Nucleus accumbens (tissue), 56 donors: ENCODE measurements at places on chromosomes 6 and 20.

- DNase-seq: no peak
These were observed 38.7 kb downstream of the ZBTB2 start for GRCh38 chr6:151352410-151353396.

- DNase-seq: no peak
These were observed 68.1 kb downstream of the PHF20 start for GRCh38 chr20:35839904-35840303.

GRCh38 chr6:127980996-127981395 is 80.1 kb upstream of the THEMIS start:
- DNase-seq: no peak

GRCh38 chr6:169828176-169828575 is 76.8 kb downstream of the ERMARD start:
- no peak for DNase-seq

DNA sequence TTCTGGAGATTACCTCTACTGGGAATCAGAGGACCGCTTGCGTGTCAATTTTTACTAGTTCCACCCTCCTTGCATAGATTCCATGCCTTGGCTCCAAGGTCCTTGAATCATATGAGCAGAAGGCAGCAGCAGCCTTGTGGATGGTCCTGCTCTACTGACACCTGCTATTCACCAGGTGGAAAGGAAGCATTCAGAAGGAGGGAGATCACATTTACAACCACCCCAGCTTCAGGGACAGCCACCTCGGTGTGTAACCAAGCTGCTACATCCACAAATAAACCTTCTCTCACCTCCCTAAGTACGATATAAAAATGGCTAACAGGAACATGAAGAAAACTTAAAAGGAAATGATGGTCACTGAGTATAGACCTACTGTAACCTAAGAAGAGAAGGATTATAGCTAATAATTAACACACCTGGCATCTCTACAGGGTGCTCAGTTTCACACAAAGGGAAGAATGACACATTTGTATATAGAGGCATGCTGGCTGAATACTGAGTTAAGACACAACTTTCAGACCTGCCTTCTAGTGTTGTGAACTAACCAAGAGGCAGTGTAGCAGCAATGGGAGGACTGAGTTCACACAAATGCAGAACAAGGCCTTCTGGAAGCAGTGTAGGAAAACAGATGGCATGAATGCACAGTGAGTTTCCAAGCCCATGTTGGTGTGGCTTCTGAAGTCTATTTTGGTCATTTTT is 46.3 kb upstream of the SRPK1 start:
- no peak for DNase-seq

- no peak for DNase-seq
These were observed 226.8 kb downstream of the EYA4 start for GRCh38 chr6:133467982-133468380.

DNA sequence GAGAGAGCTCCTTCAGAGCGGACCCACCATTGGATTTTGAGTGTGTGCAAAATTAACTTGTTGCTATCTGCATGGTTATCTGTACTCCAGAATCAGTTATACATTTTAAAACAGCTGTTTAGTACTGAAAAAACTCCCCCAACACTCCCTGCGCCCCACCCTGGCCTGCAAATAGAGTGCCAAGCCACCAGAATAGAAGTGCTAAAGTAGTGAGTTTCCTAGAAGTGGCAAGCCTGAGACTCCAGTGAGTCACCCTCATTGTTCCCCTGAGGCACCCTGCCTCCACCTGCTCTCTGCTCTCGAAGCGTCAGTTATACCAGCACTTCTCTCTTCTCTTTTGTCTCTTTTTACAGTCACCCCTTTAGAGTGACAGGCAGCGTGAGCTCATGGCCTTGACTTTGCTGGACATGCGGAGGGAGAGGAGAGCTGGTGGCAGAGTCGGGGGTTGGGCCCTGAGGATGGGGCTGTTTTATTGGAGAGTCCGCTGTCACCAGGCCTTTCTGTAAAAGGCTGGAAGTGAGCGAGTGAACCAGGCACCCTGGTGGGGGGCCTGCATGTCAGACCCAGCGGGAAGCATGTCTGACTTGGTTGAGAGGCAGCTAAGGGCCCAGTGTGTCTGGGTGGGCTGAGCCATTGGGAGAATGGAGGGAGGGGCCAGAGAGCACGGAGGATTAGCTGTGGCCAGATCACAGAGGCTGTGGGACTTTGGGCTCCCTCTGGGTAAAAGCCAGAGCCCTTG is 10.4 kb downstream of the IGF2R start:
- peak; percentile 40 for DNase-seq

GRCh38 chr6:46734867-46735719 is at the start of gene PLA2G7:
PLA2G7 (minus strand) TSS chr6:46735375; CDS start chr6:46722891, 12,484 bp downstream.
- DNase-seq: peak; percentile 51

DNA sequence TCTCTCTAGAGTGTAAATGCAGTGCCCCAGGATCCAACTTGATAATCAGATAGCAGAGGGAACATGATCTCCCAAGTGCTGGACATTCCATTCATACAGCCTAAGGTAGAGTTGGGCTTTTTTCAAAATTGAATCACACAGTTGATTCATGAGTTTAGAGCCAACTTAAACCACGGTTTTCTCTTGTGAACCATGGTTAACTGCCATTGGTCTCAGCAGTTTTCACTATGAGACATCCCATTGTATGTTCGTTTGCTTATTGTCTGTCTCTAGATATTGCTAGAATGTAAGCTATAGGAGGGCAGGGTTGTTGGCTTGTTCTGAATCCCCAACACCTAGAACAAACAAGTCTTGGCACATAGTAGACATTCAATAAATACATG is 37.2 kb upstream of the TAF8 start:
- DNase-seq: no peak

DNA sequence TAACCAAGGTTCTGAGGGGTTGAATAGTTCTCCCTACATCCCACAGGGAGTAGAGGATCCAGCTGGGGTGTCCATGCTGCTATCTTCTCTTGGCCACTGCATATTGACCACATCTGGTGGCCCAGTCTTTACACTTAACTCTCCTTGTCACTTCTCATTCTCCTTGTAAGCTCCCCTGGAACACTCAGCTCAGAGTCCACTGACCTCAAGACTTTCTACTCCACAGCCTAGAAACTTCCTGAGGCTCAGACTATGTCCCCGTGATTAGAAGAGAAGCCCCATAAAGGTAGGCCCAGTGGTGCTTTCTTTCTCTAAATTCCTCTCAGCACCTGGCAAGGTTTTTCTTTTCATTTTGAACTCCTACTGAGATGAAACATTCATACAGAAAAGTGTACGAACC is 13.3 kb upstream of the ZFAND3 start:
- no peak for DNase-seq

DNA sequence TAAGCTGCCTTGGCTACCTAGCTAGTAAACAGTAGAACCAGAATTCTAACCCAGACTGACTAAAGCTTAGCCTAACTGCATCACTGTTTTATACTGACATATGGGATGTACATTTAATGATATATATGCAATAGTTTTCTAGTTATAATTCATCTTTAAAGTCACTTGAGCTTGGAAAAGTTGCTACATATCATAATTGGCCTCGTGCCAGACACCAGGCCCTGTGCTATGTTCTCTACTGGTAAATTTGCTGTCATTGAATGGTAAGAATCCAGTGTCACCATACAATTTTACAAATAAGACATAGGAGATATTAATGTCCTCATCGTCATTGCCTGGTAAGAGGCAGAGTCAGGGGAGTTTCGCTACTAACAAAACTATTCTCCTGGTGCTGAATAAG is 396.8 kb downstream of the CDKAL1 start:
- DNase-seq: no peak

DNA sequence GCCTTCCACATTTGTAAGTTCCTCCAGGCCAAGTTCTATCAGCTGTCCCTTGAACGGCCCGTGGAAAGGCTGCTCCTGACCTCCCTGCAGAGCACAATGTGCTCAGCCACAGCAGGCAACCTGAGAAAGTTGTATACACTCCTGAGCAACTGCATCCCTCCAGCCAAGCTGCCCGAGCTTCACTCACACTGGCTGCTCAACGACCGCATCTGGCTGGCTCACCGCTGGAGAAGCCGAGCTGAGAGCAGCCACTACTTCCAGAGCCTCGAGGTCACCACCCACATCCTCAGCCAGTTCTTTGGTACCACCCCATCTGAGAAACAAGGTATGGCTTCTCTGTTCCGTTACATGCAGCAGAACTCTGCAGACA is 2.1 kb downstream of the ZSWIM1 start:
- DNase-seq: no peak

DNA sequence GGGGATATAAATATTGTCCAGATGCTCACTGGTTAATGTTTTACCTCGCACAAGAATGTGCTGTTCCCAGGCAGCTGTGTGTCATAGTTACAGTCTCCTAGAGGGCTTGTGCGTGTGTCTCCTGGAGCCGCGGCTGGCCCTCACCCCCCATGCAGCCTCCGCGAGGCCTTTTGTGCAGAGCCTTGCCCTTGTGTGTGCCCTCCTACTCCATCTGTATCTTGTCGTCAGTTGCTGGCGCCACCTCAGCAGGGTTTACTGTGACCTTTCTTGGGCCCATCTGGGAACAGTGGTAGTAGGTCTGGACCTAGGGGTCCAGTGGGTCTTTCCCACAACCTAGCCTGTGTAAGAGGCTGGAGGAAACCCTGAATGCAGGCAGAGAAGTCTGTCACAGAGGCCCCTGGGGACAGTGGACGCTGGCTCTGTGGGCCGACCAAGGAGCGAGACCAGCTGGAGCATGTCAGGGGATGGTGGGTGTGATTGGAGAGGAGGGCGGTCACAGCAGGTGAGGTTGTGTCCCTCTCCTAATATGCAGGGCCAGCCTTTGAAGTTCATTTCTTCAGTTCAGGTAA is 35.2 kb downstream of the PPP1R14C start:
- DNase-seq: no peak

DNA sequence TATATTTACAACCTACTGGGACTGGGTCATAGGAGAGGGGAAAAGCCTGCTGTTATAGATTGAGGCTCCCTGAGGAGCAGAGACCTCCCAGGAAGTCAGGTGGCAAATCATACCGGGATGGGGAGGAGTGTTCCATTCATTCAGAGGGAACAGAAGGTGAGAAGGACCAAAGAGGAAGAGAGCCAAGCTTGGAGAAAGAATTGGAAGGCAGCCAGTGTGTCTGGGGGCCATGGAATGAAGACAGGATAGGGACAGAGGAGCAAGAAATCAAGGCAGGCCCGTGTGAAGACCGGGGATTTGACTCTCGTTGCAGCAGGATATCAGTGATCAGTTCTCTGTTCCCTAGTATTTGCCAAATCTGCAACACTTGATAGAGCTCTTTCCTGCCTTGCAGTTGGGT is 5.7 kb upstream of the ZNF217 start:
- no peak for DNase-seq

DNA sequence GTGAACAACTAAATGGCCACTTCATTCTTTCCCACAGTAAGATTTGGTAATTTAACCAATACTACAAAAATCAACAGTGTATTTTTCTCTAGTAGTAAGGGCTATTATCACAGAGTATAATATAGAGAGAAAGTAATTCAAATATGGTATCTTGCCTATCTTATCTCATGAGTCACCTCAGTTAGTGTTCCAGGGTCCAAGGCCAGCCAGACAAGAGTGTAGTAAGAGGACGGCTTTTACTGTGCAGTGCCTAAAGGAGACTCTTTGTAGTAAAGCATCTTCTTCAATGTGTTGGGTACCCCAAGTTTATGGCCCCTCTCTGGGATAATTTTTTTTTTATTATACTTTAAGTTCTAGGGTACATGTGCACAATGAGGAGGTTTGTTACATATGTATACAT is 607.4 kb downstream of the PKHD1 start:
- no peak for DNase-seq

GRCh38 chr6:148548065-148548748 is 198.6 kb upstream of the UST start:
- no peak for DNase-seq

DNA sequence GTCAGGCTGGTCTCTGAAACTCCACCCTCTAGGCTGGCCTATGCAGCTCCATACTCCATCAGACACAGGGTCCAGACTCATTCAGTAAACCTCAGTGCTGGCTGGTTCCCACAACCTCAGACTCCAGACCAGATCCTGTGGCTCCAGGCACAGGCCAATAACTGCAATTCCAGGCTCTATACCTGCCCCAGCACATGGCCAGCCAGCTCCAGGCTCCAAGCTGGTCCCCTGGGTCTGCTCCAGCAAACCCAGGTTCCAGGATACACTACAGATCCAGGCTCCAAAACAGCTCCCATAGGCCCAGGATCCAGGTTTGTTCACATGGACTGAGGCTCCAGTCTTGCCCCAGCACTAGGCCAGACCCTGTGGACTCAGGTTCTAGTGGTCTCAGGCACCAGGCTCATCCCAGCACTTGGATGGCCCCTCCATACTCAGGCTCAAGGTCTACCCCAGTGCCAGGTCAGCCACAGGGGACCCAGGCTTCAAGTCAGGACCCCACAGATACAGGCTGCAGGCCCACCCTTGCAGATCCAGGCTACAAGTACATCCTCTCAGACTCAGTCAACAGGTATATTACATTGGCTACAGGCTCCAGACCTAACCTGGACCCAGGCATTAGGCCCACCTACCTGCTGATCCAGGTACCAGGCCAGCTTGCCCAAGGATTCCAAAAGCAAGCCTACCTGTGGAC is 117.6 kb upstream of the TMEM170B start:
- DNase-seq: no peak

- no peak for DNase-seq
These were observed 40.1 kb downstream of the CDH22 start for GRCh38 chr20:46268131-46268614.

DNA sequence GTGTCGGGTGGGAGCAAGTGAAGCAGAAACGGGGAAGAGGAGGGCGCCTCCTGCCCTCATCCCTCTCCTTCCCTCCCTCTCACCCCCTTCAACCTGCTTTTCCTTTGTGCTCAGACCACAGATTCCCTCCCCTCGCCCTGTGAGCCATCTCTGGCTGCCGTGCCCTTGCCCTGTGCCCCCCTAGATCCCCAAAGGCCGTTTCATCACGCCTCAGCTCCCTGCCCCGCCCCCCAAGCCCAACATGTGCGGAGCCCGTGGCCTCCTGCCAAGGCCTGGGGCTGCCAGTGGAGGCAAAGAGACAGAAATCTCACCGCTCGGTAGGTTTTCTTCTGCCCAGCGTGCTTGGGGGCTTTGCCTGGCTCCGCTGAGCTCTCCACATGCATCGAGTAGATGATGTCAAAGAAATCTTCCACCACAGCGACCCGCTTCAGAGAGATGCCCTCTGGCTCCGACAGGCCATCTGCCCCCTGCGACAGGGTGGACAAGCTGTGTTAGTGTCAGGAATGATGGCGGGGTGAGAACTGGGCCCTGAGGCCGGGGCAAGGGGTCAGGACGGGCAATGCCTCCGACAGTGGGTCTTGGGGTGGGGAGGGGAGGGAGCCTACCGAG is 57.6 kb downstream of the NOL4L start:
- DNase-seq: no peak

DNA sequence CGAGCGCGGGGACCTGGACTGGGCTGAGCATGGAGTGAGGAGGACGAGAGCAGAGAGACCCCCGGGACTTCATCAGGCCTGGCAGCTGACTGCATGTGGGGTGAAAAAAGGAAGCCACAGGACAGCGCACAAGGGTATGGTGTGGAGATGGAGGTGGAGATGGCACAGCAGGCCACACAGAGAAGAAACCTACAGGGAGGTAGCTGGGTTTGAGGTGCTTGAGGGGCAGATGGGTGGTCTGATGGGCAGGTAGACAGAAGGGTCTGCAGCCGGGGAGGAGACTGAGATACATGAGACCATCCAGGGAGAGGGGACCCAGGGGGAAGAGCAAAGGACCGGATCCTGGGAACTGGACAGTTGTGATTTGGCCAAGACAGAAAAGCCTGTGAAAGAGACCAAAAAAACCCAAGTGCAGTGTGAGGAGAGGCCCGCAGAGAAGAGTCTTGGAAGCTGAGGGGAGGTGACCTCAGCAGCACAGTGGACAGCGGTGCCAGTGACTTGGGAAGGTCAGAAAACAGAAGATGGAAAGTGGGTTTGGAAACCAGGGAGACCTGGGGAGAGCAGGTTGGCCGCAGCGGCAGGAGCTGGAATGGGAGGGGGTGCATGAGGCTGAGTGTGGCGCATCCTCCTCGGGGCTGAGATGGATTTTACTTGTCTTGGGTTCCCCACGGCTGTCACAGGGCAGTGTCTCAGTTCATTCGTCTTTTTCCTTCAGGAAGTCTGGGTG is 5.5 kb downstream of the HLA-DPB1 start:
- no peak for DNase-seq
